ENCODE measurements at places on chromosomes 6 and 20.

DNA sequence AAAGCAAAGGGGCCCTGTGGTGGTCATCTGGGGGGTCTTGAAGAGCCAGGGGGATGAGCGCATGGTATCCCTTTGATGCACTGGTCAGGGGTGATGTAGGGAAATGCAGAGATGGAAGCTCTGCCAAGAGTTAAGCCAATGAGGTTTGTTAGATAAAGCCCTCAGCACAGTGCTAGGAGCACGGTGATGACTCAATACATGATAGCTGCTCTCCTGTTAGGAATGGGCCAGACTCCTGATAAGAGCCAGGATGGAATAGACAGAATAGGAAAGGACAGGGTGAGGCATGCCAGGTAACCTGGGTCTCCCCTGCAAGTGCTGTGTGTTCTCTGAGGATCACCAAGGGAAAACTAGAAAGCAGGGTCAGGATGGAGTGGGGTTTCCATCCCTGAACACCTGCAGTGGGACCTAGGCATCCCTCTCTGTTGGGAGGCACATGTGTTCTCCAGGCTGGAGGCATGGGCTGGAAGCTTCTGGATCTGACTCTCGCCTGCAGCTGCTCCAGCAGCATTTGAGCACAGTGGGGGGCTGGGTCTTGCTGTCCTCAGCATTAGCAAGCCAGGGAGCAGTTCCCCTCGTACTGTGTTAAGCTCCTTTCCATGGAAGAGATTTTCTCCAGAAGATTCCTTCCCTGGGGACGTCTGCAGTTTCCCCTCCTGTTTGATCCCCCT, 71.8 kb upstream of the TIAM2 start:
- DNase-seq: no peak

DNA sequence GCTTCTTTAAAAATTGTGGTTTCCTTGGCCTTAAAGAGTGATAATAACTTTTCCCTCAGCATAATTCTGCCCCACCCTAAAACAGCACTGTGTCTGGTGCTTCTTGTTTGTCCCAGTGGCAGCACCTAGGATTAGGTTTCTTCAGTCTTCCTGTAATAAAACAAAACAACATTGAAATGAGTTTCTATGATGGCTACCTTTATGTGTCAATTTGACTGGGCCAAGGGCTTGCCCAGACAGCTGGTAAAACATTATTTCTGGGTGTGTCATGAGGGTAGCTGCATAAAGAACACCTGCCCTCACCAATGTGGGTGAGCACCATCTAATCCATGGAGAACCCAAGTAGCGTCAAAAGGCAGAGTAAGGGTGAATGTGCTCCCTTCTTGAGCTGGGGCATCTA, 117.8 kb downstream of the QRSL1 start:
- no peak for DNase-seq

DNA sequence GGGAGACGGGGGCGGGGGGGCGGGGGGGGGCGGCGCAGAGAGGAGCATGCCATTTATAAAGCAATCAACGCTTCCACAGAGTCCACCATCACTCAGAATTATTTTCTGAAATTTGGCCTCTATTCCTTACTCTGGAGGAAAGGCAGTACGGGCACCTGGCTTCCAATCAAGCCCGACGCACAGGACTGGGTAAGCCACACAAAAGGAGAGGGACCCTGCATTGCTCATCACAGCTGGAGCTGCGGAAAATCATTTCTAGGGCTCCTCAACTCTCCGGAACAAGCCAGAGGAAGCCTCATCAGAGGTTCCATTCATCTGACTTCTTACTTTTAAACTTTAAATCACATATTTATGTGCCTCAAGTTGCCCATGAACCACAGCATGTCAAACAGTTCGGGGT, 55.9 kb downstream of the TTI1 start:
- DNase-seq: no peak

- DNase-seq: peak; percentile 97
Observed at GRCh38 chr6:109793792-109794191, 102.7 kb downstream of the FIG4 start.

DNA sequence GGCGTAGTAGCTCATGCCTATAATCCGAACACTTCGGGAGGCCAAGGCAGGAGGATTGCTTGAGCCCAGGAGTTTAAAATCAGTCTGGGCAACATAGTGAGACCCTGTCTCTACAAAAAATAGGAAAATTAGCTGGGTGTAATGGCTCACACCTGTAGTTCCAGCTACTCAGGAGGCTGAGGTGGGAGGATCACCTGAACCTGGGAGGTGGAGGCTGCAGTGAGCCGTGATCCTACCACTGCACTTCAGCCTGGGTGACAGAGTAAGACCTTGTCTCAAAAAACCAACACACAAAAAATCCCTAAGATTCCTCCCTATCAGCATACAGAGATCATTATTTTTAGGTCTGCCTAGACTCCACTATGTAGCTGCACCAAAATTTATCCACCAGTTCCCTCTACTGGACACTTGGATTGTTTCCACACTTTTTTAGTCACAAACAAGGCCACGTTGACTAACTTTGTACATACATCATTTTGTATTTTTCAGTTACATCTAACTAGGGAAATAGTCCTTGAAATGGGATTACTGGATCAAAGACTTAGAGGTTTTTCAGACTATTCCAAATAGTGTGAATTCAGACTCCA, 3.6 kb upstream of the PHF1 start:
- peak; percentile 65 for DNase-seq

GRCh38 chr20:10633718-10634117, 40.1 kb downstream of the JAG1 start:
- no peak for DNase-seq

DNA sequence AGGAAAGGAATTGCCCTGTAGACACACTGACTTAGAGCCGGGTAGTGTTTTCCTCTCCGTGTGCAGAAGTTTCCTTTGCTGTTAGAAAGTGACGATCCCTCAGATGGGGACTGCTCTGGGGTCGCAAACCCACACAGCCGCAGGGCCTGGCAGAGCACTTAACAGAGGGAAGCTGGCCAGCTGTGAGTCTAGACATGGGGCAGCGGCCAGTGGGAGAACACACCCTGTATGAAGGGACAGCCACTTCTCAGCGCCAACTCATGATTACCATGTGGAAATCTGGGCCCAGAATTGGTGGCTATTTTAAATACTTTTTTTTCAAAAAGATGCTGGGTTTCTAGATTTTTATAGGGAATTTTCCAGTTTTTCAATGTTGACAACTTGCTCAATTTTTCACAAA, 39.4 kb downstream of the SLC9A8 start:
- DNase-seq: no peak

DNA sequence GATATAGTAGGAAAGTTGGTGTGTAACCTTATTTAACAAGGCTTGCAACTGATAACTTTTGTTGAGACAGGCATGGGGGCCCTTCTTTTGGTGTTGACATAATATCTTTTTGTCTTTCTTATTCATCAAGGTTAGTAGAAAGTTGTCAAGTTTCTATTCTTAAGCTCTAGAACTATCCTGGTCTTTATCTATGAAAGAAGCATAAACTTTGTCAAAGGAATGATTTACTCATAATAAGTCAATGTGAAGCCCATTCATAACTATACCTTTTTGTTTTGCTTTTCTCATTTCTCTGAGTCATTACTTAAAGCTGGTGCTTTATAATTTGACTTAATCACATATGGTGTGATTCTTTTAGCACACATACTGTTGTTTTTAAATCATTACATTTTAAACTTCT, 312.4 kb downstream of the UTRN start:
- DNase-seq: no peak

- DNase-seq: no peak
Observed at GRCh38 chr20:15645816-15646215, 927.4 kb downstream of the KIF16B start.

GRCh38 chr6:32151863-32152768, at the start of gene PRRT1:
Gene PRRT1, minus strand, starts transcription at chr6:32151939. Its CDS starts 112 bp downstream, at chr6:32151827.
- peak; percentile 34 for DNase-seq

DNA sequence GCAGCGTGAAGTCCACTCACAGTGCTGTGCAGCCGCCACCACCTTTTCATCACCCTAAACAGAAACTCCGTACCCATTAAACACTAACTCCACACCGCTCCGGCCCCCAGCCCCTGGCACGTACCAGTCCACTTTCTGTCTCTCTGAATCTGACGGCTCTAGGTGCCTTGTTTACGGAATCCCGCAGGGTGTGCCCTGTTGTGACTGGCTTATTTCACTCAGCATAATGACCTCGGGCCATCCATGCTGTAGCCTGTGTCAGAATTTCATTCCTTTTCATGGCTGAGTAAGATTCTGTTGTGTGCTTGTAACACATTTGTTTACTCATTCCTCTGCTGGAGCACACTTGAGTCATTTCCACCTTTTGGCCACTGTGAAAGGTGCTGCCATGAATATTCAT, 18.0 kb downstream of the TCFL5 start:
- peak; percentile 79 for DNase-seq

- no peak for DNase-seq
Observed at GRCh38 chr6:63440057-63440456, 120.3 kb upstream of the LGSN start.

Measured in ELR (cell line).